Heart left ventricle (tissue), 16 donors: ENCODE measurements at places on chromosomes 12 and 14. TPM values are rescaled to one million over a fixed set of nuclear protein-coding genes. Genes with fewer than 3 reads are reported as not detected.
A peak's percentile ranks its signal among the peaks of the same experiment; 100 is the strongest.

DNA sequence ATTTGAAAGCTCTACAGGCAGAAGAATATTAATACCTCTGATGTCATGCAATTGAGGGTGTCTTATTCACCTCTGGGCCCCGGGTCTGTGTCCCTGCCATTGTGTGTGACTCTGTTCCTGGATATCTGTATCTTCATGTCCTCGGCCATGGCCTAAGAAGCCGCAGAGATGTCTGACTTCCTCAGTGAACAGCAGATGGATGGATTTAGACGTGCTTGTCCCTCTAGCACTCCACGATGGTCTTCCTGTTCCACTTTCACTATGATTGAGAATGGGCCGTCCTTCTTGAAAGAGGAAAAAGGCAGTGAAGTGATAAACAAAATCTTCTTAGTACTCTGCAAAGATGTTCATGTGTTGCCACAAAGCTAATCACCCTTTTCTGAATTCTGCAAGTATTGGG, 217.4 kb downstream of the SLC41A2 start:
- H3K27ac ChIP-seq, result no peak overlapping the region
- H3K36me3 ChIP-seq, result no peaks in the 10 kb centered on the region
- H3K4me1 ChIP-seq, result peaks cover 10% of the 10 kb centered on the region
- no peak for DNase-seq

- no peaks in the 10 kb centered on the region for H3K27me3 ChIP-seq
- H3K27ac ChIP-seq, result no peak overlapping the region
- H3K4me1 ChIP-seq, result no peaks in the 10 kb centered on the region
- no peak overlapping the region for H3K4me3 ChIP-seq
Observed at GRCh38 chr14:105700622-105701288, 174.4 kb downstream of the TMEM121 start.

VWF gene
- total RNA-seq, result 238 TPM

LHX5 gene
- not detected for total RNA-seq

- DNase-seq, result no peak
- peaks cover 28% of the 10 kb centered on the region for H3K4me1 ChIP-seq
- H3K4me3 ChIP-seq, result no peak overlapping the region
- peaks cover 5% of the 10 kb centered on the region for H3K36me3 ChIP-seq
Observed at GRCh38 chr12:62372825-62373224, 93.8 kb upstream of the MON2 start.

DNA sequence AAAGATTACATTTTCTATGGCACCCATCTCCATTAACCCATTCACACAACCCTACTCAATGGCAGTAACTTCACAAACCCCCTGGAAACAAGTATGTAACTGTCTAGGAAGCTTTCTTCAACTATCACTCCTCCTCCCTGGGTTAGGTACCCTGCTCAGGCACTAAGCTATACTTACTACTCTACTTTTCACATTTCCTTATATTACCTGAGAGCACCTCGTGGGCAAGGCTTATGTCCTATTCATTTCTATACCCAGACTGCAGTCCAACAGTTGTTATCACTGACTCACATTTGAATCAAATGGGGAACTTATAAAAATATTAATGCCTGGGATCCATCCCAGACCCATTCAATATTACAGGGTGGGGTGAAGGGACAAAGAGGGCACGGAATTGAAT, 4.6 kb downstream of the PAWR start:
- H3K4me1 ChIP-seq, result peaks cover 5% of the 10 kb centered on the region
- peaks cover 26% of the 10 kb centered on the region for H3K27me3 ChIP-seq
- H3K36me3 ChIP-seq, result no peaks in the 10 kb centered on the region
- H3K4me3 ChIP-seq, result no peak overlapping the region
- no peak overlapping the region for H3K27ac ChIP-seq
- no peak for DNase-seq

DNA sequence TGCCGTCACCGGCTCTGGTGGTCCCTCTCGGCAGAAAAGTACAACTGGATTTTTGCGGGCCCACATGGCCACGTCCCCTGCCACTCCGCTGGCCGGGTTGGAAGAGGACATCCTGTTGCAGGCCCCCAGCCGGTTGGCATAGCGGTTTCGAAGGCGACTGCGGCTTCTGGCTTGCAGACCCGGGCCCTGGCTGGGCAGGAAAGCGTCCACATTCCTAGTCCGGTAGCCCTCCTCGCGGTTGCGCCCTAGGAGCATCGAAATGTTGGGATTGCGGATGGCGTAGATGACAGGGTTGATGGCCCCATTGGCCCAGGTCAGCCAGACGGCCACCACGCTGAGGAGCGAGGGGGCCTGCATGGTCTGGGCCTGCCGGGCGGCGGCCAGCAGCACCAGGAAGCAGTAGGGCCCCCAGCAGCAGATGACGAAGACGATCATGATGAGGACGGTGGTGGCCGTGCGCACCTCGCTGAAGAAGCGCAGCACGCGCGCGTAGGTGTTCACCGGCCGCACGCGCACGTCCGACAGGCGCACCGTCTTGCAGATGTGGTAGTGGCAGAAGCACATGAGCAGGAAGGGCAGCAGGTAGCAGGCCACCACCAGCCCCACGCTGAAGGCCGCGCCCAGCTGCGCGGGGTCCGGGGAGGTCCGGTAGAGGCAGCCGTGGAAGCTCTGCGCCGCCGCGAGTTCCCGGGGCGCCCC, 1.2 kb downstream of the GPR135 start:
- no peaks in the 10 kb centered on the region for H3K27me3 ChIP-seq
- peak overlapping the region; percentile 55 for H3K4me3 ChIP-seq
- H3K4me1 ChIP-seq, result peaks cover 17% of the 10 kb centered on the region
- no peak overlapping the region for H3K27ac ChIP-seq
- peaks cover 8% of the 10 kb centered on the region for H3K36me3 ChIP-seq

KRT83 gene
- not detected for total RNA-seq

GRCh38 chr14:29822430-29822709, 105.3 kb downstream of the PRKD1 start:
- no peak overlapping the region for H3K4me3 ChIP-seq
- DNase-seq, result no peak
- no peaks in the 10 kb centered on the region for H3K36me3 ChIP-seq
- peaks cover 3% of the 10 kb centered on the region for H3K4me1 ChIP-seq

- no peaks in the 10 kb centered on the region for H3K27me3 ChIP-seq
- H3K4me3 ChIP-seq, result no peak overlapping the region
Observed at GRCh38 chr14:90995785-90996184, 64.7 kb downstream of the RPS6KA5 start.

SERPINA10 gene
- total RNA-seq, result not detected

DNA sequence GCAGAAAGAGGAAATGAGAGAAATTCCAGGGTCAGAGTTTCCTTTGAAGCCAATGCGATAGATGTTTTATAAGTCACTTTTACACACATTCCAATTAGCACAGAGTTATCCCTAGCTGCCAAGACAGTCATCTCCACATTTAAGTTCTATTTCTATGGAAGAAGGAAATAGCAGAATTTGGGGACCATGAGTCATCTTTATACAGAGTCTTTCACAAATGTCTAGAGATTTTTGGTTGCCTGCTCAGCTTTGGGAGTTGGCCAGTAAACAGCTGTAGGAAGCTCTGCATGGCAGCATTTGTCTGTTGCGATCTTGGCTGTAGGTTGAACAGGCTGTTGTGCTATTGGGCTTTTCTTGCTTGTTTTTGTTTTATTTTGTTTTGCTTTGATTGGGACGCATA, 884.3 kb downstream of the GALC start:
- no peak overlapping the region for H3K4me3 ChIP-seq
- H3K27me3 ChIP-seq, result no peaks in the 10 kb centered on the region
- H3K36me3 ChIP-seq, result no peaks in the 10 kb centered on the region
- no peak overlapping the region for H3K27ac ChIP-seq

DNA sequence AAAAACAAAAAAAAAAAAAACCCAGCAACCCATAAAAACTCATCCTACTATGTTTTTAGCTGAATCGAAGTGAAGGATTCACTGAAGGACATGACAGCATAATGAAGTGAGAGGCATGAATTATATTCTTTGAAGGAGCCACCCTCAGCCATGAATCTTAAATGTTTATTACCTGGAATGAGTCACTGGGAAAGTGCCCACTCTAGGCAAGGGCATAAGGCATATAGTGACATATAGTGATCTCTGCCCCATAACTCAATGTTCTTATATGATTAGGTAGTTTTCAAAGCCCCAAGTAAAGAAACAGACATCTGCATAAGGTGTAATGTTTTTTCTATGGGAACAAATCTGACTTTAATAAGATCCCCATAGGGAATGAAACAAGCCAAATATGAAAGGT, 79.9 kb downstream of the MDGA2 start:
- DNase-seq, result no peak
- H3K36me3 ChIP-seq, result no peaks in the 10 kb centered on the region
- H3K4me1 ChIP-seq, result no peaks in the 10 kb centered on the region
- H3K27ac ChIP-seq, result no peak overlapping the region

GRCh38 chr12:25990495-25990894, 32.0 kb downstream of the RASSF8 start:
- no peaks in the 10 kb centered on the region for H3K36me3 ChIP-seq
- no peaks in the 10 kb centered on the region for H3K27me3 ChIP-seq
- H3K4me3 ChIP-seq, result no peak overlapping the region
- H3K4me1 ChIP-seq, result peaks cover 50% of the 10 kb centered on the region
- no peak for DNase-seq

GRCh38 chr14:53517270-53517960, 364.3 kb upstream of the DDHD1 start:
- no peak overlapping the region for H3K4me3 ChIP-seq
- no peaks in the 10 kb centered on the region for H3K27me3 ChIP-seq
- DNase-seq, result no peak
- no peaks in the 10 kb centered on the region for H3K4me1 ChIP-seq
- no peak overlapping the region for H3K27ac ChIP-seq
- H3K36me3 ChIP-seq, result no peaks in the 10 kb centered on the region

VPS33A gene
- total RNA-seq, result 14.4 TPM

MYH6 gene
- 76.8 TPM for total RNA-seq

DNA sequence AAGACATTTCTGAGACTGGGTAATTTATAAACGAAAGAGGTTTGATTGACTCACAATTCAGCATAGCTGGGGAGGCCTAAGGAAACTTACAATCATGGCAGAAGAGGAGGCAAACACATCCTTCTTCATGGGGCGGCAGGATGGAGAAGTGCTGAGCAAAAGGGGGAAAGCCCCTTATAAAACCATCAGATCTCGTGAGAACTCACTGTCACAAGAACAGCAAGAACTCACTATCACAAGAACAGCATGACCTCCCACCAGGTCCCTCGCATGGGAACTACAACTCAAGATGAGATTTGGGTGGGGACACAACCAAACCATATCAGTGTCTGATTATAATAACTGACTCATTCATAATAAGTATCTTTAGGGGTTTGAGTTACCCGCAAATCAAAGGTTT, 6.4 kb downstream of the SLC39A9 start:
- DNase-seq, result no peak
- no peak overlapping the region for H3K27ac ChIP-seq
- H3K4me1 ChIP-seq, result peaks cover 25% of the 10 kb centered on the region
- H3K36me3 ChIP-seq, result no peaks in the 10 kb centered on the region

- H3K27ac ChIP-seq, result no peak overlapping the region
- no peaks in the 10 kb centered on the region for H3K27me3 ChIP-seq
- no peak overlapping the region for H3K4me3 ChIP-seq
- no peaks in the 10 kb centered on the region for H3K36me3 ChIP-seq
Observed at GRCh38 chr14:61438036-61438435, 116.7 kb downstream of the PRKCH start.
